ENCODE measurements at places on chromosomes 3 and 15.

DNA sequence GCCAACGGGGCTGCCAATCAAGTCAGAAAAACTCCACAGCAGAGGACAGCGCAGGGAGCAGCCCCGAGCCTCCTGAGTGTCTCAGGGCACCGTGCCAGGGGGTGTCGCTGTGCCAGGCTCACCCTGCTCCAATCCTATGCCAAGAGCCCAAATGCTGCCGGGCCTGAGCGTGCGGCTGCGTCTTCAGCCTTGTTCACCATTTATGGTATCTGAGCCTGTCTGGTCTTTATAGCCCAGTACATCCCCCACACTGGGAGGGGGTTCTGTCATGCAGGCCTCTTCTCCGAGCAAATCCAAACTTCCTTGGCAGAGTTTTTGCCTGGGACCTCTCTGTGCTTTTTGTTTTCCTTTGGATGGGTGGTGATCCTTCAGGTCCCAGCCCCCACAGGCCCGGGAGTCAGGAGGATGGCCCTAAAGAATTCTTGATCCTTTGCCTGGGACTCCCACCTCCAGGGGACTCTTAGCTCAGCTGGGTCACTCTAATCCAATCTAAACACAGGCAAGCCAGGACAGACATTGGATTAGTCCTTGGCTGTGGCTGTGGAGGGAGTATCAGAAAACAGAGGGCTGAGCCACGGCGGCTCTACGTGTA is 135.1 kb upstream of the HACD2 start:
- no peak for DNase-seq

GRCh38 chr15:57364282-57365007 is 11.9 kb upstream of the CGNL1 start:
- DNase-seq = no peak

DNA sequence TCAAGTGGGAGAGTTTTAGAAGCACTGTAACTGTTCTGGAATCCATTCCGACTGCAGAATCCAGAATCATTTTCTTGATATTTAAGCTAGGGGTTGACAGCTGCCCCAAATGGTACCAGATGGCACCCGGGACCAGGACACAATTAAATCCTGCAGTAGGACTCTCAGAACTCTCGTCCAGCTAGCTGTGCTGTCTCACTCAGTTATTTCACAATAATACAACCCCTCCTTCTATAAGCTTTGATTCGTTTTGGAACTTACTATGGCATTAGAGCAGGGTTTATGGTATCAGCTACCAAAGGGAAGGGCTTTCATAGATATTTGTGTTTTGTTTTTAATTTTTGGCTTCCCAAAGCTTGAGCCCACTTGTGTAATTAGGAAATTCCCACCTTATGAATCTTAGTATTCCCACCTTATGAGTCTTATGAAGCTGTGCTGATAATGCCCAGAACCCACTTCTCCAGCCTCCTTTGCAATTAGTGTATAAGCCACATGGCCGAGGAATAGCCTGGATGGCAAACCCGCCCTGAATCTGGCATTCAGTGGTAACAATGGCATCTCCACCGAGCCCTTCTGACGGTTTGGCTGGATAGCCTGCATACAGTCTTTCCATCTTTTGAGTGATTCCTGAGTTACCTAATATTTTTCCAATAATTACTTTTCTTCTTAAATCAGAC is 120.1 kb downstream of the UACA start:
- DNase-seq = no peak

GRCh38 chr3:38614091-38614490 is 35.4 kb downstream of the SCN5A start:
- no peak for DNase-seq

GRCh38 chr3:107884719-107885460 is 205.9 kb downstream of the CD47 start:
- no peak for DNase-seq

GRCh38 chr3:36800533-36801116 is 36.3 kb upstream of the DCLK3 start:
- DNase-seq = no peak

DNA sequence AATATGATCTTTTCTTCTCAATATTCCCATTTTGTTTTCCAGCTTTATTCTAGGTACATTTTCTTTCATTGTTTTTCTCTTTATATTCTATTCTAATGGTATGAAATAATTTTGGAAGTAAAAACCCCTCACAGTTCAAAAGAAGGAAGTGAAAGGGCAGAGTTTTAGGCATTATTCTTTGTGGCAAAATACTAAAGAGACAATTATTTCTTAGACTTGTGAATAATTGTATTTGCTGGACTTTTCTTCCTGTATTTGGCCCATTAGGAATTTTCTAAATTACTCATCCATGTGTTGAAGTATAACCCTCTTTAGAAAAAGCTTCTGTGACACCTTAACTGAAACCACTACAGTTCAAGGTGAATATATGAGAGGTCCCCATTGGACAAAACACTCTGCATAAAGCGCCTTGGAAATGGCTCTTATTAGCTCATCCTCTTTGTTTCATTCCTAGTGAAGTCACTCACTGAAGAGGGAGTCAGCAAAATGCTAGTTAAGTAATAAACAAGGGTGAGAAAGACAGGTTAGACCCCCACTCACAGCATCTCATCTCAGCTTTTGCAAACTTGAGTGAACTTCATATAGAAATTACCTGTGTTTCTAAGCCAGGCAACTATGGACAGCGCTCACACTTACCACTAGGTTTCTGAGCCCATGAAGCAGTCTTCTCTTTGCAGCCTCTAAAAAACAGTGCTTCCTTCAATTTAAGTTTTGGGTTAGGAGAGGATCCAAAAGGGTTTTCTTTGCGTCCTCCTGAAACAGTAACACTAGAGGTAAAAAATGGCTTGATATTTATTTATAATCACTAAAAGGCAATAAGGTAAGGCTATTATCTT is 327.5 kb downstream of the ARPP21 start:
- no peak for DNase-seq

- no peak for DNase-seq
Measured at GRCh38 chr3:18716101-18716500, 291.0 kb upstream of the SATB1 start.

DNA sequence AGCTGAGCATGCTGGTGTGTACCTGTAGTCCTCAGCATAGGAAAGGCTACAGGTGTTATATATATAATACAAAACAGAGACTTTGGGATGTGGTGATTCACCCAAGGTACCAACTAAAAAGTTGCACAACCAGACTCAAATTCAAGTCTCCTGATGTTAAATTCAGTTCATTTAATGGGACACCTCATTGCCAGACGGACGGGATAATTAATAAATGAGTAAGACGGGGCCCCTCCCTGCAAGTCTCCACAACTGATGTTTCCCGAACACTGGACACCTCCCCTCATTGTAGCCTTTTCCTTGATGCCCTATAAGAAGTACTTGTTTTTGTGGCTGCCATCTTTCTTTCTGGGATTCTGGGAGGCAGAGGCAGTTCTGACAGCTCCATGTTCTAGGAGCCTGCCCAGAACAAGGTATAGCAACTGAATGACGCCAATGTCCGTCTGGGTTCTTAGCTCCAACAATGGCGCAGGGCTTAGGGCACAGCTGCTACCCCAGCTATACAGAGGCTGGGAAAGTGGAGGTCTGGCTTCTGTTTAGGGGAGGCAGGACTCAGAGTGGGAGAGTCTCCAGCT is 50.7 kb downstream of the CDC25A start:
- no peak for DNase-seq

DNA sequence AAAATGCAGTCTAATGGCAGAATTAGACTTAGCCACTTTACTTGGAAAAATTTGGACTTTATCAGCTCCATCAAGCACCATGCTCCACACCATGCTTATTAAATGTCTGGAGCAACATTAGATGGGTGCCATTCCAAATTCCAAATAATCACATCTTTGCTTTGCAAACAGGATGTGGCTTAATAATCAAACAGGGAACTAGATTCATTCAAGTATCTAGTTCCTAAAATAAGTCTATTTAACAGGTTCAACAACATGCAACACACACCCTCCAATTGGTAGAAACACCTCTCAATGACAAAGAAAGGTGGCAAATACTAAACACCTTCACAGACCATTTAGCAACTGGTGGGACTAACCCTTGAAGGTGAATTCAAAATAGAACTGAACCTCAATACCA is 3.5 kb downstream of the HEXA start:
- DNase-seq = no peak

DNA sequence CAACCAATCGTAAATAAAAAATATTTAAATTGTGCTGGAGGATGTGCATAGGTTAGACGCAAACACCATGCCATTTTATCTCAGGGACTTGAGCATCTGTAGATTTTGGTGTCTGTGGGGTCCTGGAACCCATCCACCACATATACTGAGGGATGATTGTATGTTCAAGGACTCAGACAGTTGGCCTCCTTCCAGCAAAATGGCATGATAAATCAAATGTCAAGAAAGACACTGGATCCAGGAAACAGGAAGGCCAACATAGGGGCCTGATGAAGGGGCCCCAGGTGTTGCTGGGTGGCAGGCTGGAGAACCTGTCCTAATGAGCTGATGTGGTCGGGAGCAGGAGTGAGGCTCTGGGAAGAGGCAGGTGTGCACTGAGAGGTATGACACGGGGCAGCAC is 289.5 kb downstream of the GABRG3 start:
- no peak for DNase-seq

DNA sequence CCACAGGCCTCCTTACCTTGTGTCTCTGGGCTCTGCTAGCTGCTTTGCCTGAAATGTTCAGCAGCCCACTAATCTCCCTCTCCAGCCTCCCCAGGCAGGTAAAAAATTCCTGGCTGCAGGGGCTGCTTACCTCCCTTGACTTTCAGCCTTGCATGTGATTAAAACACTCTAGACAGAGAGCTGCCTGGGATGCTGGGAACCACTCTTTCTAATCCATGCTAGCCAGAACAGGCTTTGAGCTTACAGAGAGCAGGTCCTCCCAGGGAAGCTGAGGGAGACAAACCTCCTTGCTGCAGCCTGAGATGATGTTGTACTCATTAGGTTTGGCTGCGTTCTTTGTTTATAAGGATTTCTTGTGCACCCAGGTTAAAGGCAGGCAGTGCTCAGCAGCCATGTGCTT is 33.7 kb upstream of the LIPC start:
- no peak for DNase-seq

DNA sequence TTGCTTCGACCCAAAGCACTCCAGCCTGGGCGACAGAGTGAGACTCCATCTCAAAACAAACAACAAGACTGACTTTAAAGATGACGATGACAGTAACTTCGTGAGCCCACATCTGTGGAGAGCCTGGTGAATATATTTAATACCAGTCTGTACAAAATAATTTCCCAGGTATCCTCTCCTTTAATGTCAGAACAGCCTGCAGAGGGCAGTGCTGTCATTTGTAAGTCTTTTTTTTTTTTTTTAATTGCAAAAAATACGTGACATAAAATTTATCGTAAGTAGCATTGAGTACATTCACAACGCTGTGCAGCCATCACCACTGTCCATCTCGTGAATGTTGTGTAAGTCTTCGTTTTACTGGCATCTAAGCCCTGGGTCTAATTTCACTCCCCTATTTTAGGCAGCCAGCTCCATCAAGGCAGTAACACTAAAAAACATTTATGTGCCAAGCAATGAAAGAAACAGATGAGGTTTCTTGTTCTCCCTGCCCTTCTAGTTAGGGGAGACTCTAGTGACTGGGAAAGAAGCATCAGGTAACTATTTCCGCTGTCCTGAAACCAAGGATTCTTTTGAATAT is 1.4 kb downstream of the HTD2 start:
- DNase-seq = no peak

DNA sequence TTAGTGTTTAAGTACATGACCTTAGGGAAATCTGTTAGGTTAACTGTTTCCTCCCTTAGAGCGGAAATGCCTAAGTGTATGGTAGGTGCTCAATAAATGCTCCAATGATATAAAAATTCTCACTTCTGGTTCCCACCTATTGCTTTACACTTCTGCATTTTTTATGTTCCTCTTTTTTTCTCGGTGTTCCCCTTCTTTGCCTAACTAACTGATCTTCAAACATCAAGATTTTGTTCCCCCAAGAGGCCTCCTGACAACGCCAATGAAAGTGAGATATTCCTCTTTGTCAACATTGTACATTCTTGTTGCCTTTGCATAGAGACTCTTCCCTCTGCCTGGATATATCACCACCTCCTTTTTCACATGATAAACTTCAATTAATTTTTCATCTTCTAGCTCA is 17.4 kb downstream of the SLC35A5 start:
- no peak for DNase-seq
